ENCODE measurements at places on chromosomes 2 and 18.

DNA sequence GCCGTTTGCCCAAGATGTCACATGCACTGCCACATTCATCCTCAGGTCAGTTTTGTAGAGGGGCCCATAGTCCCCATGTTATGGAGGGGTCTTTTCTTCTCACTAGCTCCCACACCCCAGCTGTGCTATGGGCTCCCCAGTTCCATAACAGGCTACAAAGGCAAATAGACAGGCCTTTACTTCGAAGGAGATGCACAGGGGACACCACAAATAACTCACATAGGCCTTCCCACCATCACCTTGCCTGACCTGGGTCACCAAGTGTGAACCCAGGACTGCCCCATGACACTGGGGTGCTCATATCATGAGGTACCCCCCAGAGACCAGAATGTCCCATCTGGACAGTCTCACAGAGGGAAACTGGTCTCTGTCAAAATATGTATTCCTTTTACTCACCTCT is 15.0 kb upstream of the INO80C start:
- DNase-seq = no peak

DNA sequence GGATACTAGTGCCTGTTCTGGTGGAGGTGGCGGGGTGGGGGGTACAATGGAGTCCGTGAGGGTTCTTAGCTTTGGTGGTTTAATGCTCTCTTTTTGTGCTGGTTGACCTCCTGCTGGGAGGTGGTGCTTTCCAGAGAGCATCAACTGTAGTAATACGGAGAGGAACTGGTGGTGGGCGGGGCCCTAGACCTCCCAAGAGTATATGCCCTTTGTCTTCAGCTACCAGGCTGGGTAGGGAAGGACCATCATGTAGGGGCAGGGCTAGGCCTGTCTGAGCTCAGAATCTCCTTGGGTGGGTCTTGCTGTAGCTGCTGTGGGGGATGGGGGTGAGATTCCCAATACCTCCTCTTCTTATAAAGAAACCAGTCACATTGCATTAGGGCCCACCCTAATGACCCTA is 27.1 kb downstream of the CAMKMT start:
- DNase-seq = no peak

DNA sequence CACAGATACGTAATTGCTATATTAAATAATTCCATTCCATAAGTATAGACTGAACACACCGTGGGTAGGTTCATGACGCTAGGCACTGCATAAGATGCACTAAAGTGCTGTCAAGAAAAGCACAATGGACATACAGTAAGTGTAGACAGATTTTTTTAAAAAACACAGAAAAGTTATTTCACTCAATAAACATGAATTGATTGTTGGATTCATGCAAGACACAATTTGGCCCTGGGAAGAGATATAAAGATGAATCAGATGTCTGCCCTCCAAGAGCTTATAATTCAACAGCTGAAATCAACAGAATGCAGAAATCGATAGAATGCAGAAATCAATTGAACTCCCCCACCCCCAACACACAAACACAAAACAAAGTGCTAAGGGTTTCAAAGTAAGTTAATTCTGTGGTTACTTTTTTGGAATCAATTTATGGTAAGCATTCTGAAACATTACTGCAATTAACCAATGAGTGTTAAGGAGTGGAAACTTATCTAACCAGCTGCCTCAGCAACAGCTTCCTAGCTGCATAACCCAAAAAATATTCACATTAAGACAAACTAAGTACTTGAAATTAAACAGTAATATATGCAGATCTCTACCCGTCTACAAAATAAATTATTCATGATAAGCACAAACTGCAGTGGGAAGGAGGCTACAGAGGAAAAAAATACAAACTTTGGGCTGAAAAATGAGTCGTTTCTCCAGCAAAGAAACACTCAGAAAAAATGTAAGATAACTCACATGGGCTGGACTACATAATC is 1.6 kb downstream of the NBAS start:
- DNase-seq = no peak

- no peak for DNase-seq
Measured at GRCh38 chr2:104049981-104050380, 803.9 kb upstream of the POU3F3 start.

GRCh38 chr2:19793132-19793750 is 108.5 kb downstream of the TTC32 start:
- no peak for DNase-seq

GRCh38 chr2:103960129-103960513 is 893.8 kb upstream of the POU3F3 start:
- DNase-seq = no peak

DNA sequence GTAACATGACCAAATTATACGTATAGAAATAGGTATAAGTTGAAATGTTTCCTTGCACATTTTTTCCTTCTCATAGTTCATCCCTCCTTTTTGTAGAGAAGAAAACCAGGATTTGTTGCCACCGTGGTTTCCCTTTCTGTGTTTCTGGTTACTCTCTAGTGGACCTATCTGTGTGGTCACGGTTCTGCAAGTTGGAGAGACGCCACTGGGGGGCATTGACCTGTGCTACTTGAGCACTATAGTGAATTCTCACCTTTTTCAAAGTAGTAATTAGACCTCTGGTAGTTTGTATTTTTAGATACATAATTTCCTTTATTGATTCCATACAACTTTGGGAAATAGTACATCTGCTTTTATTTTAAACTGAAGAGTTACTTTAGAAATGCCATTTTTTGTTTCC is 444.8 kb downstream of the PTPRM start:
- no peak for DNase-seq

DNA sequence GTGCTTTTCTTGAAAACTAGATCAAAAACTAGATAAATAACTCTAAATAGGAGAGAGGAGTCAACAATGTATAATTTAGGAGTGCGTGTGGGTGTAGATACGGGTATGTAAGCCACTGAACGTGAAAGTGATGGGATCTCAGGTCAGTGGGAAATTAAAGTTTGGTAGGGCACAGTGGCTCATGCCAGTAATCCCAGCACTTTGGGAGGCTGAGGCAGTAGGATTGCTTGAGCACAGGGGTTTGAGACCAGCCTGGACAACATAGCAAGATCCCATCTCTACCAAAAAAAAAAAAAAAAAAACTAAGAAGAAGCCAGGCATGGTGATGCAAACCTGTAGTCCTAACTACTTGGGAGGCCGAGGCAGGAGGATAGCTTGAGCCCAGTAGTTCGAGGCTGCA is 247.1 kb downstream of the ANAPC1 start:
- no peak for DNase-seq

- no peak for DNase-seq
Measured at GRCh38 chr2:174121612-174122011, 126.7 kb downstream of the OLA1 start.

- no peak for DNase-seq
Measured at GRCh38 chr18:36706134-36706881, 122.5 kb downstream of the TPGS2 start.

DNA sequence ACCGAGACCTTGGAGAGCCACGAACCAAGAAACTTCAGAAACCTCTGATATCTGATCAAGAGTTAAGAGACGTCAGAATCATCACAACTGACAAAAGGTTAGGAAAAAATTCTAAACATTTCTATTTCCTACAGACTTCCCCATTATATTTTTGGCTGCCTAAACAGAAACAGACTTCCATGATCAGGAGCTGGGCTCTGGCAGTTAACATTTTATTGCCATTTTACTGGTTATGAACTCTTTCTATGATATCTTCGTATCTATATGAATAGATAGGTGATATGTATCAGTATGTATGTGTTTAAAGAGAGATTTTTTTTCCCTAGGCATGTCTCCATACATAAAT is 31.1 kb upstream of the PPP1R1C start:
- DNase-seq = no peak

GRCh38 chr2:16104949-16105668 is 164.8 kb downstream of the MYCN start:
- DNase-seq = no peak

DNA sequence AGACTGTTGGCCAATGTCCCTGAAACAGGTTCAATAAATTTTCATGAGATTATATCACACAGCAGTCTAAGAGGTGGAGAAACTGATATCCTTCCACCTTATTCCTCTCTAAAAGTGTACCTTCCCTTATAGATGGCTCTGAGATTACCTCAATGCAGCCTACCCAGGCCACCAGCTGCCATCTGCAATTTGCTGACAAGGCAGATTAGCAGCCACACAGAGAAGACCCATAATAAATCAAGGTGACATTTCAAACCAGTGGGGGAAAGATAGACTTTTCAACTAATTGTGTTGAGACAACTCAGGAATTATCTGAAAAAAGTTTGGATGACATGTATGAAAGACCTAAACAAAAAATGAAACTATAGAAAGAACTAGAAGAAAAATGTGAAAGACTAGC is 43.2 kb downstream of the ZBTB7C start:
- no peak for DNase-seq

DNA sequence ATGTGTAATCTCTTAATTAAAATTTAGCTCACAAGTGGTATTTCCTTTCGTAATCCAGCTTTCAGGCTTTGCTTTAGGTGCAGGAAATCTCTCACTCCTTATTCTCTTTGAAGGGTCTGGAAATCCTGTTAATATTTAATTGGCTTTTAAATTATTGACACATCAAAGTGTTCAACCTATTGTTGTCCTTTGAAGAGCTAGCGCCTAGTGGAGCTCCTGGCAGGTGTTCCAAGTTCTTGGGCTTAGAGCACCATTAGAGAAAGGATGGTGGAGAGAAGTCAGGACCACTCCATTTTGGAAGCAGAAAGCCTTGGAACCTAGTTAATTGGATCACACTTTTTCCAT is 92.4 kb downstream of the CABLES1 start:
- no peak for DNase-seq

GRCh38 chr2:207285473-207285815 is 119.7 kb upstream of the KLF7 start:
- DNase-seq = no peak

- DNase-seq = no peak
Measured at GRCh38 chr18:49381267-49381845, 79.1 kb downstream of the DYM start.

DNA sequence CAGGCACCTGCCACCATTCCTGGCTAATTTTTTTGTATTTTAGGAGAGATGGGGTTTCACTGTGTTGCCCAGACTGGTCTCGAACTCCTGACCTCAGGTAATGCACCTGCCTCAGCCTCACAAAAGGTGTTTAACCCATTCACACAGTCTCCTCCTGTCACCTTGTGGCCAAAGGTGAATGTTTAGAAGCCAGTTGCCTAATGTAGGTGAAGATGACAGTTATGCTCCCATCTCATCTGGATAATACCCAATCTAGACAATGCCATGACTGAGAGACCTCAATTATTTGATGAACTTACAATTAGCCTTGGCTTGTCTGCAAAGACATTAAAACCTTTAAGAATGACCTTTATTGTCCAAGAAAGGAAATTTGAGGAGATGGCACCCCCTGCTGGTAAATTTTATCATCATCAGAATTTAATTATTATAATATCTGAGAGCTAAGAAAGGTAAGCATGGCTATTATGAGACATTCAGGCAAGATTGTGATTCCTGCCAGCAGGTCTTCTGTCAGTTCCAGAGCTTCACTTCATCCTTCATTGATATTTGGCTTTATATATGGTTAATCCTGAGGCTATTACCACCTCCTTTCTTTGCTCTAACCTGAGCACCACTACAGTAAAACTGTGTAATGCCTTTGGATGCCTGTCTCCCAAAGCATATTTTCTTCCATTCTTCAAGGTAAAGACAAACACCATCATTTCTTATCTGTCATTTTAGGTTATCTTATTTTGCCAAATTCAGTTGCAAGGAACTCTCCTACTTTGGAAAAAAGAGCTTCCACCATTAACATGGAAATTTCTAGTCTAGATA is 117.6 kb downstream of the FAM124B start:
- DNase-seq = no peak

DNA sequence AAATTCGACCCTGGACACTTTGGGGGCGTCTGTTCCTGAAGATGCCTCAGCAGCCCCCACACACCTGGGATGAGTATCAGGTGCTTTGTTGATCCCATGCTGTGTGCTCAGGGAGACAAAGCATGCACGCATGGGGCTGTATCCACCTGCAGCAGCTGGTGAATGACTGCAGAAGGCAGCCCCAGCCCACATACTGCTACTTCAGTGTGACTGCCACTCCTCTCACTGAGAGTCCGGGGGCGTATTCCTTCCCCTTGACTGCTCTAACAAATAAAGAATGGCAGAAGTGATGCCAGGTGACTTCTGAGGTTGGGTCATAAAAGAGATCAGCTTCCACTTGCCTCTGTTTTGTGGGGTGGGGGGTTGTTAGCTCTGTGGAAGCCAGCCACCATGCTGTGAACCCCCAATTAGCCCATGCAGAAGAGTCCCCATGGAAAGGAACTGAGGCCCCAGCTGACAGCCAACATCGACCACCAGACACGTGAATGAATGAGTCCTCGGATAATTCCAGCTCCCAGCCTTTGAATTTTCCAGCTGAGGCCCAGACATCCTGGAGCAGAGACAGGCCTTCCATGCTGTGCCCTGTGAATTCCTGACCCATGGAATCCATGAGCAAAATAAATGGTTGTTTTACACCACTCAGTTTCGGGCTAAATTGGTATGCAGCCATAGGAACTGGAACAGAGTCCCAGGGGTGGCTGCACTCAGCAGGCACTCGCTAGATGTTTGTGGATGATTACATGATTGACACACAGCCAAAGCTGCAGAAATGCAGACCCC is 289.3 kb downstream of the CELF4 start:
- no peak for DNase-seq

DNA sequence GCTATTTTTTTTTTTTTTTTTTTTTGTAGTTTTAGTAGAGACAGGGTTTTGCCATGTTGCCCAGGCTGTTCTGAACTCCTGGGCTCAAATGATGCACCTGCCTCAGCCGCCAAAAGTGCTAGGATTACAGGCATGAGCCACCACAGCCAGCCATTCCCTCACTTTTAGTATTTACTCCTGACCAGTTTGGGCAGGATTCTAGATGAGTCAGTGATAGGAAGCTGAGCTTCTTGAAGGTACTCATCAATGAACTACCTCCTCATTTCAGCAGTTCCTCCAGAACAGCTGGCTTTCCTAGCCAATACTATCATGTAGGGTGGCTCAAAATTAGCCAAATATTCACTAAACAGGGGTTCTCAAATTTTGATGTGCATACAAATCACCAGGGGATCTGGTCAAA is 57.2 kb downstream of the CYBRD1 start:
- no peak for DNase-seq

GRCh38 chr18:21496277-21496835 is 104.1 kb downstream of the ESCO1 start:
- no peak for DNase-seq

DNA sequence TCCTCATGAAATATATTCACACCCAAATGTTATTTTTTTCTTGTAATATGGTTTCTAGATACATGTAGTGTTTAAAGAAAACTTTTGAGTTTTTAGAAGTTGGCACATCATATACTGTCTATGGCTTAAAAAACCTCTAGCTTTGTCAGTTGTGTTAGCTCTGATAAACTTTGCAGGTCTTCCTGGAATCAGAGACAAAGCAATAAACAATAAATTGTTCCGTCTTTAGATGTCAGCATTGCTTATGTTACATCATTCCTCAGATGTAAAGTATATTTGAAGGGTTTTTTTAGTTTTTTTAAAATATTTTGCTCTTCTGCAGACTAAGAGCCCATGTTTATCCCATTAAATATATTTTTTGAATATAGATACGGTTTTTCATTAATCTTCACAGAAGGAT is 145.1 kb downstream of the GPD2 start:
- DNase-seq = no peak

GRCh38 chr2:57760381-57760801 is 286.2 kb upstream of the VRK2 start:
- DNase-seq = no peak

- no peak for DNase-seq
Measured at GRCh38 chr2:43224571-43225092, 1.8 kb downstream of the ZFP36L2 start.

Data from upper lobe of left lung (tissue), 6 donors.